ENCODE measurements at places on chromosomes 12 and 14.

- no peak for DNase-seq
These were observed 485.0 kb downstream of the SNAPC1 start for GRCh38 chr14:62247266-62247665.

- no peak for DNase-seq
These were observed 148.4 kb downstream of the CHST11 start for GRCh38 chr12:104604995-104605675.

- DNase-seq = no peak
These were observed 3.5 kb downstream of the OAS3 start for GRCh38 chr12:112941528-112942335.

DNA sequence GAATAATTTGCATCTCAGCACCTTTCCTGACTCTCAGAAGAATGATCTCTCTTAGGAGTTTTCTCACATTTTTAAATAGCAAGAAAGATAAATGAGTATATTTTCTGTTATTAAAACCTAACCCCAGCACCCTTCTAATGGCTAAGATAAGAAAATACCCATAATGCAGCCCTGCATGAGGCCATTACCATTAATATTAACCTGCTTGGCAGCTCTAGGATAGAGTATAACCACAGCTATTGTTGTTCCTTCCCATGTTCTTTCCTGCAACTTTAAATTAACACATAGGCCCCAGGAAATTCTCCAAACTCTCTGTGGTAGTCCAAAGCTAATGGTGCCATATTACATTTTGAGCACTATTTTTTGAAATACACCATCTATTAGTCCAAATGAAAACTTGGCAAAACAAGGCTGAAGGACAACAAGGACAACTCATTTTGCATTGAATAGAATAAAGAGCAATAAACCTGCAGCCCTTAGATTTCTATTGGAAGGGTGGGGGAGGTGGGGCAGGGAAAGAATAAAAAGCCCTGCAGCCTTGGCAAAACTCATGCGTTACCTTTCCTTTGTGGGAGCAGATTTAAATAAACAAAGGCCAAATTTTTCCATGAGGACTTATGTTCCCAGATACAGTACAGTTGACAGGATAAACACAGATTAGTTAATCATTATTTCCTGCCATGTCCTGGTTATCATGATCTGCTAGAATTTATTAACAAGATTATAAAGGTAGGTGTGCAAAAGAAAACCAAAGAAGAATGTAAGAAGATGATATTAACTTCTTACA, 46.9 kb downstream of the BTG1 start:
- DNase-seq = peak; percentile 54

GRCh38 chr12:59164991-59165718, 244.9 kb upstream of the LRIG3 start:
- peak; percentile 78 for DNase-seq

GRCh38 chr12:307406-307805, 44.8 kb upstream of the SLC6A13 start:
- no peak for DNase-seq

GRCh38 chr12:124386661-124387527, 92.0 kb downstream of the RFLNA start:
- peak; percentile 68 for DNase-seq

GRCh38 chr14:103496776-103497175, 25.9 kb downstream of the CKB start:
- DNase-seq = no peak

- DNase-seq = peak; percentile 94
These were observed 26.1 kb upstream of the PTHLH start for GRCh38 chr12:27998658-27999057.

GRCh38 chr14:46964378-46964777, 312.8 kb upstream of the RPL10L start:
- DNase-seq = no peak

GRCh38 chr14:69591317-69591716, 16.6 kb upstream of the CCDC177 start:
- DNase-seq = no peak

Measured in DMS53 (cell line).